ENCODE measurements at places on chromosomes 6 and 20. TPM values are rescaled to one million over a fixed set of nuclear protein-coding genes. Genes with fewer than 3 reads are reported as not detected.

Gene SLC17A1
- total RNA-seq: not detected

Gene NUDT3
- 13.2 TPM for total RNA-seq

Gene PRL
- total RNA-seq: 2.1 TPM

DNA sequence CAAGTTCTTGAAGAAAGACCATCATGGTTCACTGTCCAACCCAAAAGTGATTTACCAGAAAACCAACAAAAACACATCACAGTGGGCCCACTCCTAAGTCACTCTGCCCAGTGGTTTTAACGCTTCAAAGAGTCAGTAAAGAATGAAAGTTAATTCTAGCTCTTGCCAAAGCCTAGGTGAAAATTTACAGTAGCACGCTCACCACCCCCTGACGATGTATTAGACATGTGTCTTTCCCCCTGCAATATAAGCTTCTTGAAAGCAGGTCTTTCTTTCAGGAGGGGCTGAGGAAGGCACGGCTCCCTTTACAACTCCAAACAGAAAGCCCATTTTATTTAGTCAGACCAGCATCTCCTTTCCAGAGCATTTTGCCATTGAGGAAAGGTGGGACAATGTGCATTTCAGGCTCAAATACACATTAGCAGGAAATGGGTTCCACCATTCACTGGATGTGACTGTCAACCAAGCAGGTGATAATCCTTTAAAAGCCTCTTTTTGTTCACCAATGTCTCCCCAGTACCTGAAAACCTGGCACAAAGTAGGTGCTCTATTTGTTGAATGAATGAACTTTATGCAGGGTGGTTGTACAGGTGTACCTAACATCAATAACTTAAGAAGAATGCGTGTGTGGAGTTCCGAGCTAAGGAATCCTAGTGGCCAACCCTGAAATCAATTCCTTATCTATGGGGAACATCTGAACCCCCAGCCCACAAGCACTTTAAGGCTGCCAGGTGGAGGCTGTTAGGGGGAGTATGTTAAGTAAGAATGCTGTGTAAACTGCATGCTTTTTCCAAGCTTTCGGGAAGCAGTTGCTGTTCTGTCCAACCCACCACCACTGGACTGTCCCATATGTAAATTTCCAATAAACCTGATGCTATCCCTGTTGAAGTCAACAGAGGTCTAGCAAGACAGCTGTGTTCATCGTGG is 11.4 kb downstream of the EZR start:
- H3K27me3 ChIP-seq: no peaks in the 10 kb centered on the region
- H3K4me3 ChIP-seq: no peak overlapping the region
- no peak overlapping the region for H3K27ac ChIP-seq
- peaks cover 10% of the 10 kb centered on the region for H3K4me1 ChIP-seq
- DNase-seq: no peak

DNA sequence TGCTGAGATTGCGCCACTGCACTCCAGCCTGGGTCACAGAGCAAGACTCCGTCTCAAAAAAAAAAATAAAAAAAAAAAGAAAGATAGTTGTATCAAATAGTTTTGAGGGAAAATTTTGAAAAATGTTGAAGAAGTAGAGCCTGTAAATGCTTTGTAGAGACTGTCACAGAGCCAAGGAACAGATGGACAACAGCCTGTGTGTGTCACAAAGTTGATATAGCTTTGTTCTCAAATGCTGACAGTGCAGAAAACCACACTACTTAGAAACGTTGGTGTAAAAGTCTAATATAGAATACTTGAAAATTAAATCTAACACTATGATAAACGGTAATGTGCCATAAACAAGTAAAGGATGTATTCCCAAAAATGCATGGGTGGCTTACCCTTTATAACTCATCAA is 25.4 kb downstream of the PTK7 start:
- no peaks in the 10 kb centered on the region for H3K27me3 ChIP-seq
- no peak overlapping the region for H3K27ac ChIP-seq
- no peaks in the 10 kb centered on the region for H3K36me3 ChIP-seq
- no peak overlapping the region for H3K4me3 ChIP-seq

- DNase-seq: peak; percentile 56
- H3K4me3 ChIP-seq: peak overlapping the region; percentile 53
- H3K4me1 ChIP-seq: no peaks in the 10 kb centered on the region
Observed at GRCh38 chr6:27332692-27333641, 20.9 kb upstream of the POM121L2 start.
